RCC 7860 (cell line): ENCODE measurements at places on chromosomes 3 and 15.
A peak's percentile ranks its signal among the peaks of the same experiment; 100 is the strongest.

GRCh38 chr3:31416980-31417379, 115.7 kb upstream of the STT3B start:
- no peak for DNase-seq

DNA sequence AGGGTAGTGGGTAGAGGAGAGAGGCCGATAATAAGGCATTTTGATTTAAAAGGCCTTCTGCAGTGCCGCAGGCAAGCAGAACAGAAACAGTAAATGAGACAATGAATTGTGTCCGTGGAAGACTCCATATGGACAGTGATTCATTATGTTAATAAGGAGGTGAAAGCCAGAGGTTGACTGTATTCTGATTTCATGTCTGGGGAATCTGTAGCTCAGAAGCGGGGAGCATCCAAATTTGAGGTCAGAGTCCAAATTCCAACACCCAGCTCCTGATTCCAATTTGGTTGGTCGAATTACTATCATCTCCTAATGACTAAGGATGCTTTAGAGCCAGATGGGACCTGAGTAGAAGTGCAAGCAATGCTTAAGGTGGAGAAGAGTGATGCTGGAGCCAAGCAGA, 1.0 kb upstream of the TBC1D21 start:
- no peak for DNase-seq

- no peak for DNase-seq
Observed at GRCh38 chr15:83458381-83458780, 11.2 kb downstream of the SH3GL3 start.

DNA sequence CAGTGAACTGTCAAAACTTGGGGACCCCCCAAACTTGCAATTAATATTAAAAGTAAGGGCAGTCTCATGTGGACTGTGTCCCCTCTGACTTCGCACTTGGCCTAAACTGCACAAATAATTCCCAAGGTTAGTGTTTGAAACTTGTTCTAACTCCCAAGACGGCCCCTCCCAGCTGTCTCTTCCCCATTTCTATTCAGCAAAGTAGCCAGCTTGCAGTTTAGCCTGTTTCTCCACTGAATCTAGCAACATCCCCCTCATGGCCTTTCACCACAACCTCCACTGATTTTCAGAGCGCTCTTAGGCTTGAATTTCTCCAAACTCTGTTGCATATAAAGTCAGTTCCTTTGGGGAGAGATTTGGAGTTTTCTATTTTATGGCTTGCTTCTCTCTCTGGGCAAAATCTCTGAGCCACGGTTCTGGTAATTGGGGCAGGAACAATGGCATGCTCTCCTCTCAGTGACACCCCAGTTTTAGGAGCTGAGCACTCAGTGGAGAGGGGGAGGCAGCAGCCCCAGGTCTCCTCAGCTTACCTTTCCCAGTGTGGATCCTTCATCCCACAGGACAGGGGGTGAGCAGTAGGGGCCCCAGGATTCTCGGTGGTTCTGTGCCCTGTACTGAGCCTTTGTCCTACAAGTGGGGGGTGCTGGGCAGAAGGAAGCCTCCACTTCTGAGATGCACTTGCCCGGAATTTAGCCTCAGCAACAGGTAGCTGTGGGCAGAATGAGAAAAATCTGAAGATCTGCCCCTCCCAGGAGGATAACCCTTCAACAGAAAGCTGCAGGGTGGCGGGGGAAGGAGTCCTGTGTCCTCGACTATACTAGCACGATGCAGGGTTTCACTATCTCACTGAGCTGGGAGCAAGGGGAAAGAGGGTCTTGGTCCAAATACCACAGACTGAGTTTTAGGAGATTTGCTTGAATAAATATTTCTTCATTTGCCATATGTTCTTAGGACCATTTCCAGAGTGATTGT, 39.3 kb upstream of the GATA2 start:
- DNase-seq = no peak

GRCh38 chr3:47318916-47319315, 36.2 kb downstream of the KLHL18 start:
- no peak for DNase-seq

DNA sequence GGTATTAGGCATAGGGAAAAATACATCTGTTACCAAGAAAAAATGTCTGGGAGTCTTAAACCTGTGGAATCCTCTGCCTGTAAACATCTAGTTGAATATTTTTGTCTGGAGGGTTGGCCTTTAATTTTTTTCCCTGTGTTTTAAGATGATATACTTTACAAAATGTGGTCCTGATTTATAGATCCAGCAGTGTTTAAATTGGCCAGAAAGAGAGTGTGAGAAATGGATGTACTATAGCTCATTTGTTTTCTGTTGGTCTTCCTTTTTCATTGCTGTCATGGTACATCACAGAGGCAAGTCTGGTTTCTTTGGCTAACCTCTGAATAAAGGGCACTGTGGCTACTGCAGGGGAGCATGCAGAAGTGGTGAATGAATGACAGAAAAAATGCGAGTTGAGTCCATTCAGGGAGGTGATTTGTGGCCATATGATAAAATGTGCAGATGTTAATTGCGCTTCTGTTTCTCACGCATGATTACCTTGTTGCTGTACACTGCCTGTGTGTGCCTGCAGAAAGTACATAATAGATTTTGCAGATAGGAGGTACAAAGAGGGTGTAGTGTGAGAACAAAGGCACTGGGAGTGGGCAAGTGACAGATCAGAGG, 150.0 kb downstream of the NFKBIZ start:
- peak; percentile 69 for DNase-seq

DNA sequence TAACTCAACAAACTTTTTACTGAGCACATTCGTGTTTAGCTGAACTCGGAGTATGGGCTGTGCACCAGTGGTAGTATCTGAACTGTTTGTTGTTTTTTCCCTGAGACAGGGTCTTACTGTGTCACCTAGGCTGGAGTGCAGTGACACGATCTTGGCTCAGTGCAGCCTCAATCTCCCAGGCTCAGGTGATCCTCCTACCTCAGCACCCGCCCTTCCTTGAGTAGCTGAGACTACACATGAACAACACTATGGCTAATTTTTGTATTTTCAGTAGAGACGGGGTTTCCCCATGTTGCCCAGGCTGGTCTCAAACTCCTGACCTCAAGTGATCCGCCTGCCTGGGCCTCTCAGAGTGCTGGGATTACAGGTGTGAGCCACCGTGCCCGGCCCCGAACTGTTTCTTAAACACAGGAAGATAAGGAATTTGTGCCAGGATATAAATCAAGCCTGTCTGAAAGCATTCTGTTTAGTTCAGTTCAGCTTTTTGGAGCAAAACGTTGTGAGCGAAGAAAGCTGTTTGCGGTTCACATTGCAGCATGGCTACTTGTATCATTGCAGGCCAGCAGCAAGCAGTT, 40.4 kb upstream of the SKOR1 start:
- no peak for DNase-seq

DNA sequence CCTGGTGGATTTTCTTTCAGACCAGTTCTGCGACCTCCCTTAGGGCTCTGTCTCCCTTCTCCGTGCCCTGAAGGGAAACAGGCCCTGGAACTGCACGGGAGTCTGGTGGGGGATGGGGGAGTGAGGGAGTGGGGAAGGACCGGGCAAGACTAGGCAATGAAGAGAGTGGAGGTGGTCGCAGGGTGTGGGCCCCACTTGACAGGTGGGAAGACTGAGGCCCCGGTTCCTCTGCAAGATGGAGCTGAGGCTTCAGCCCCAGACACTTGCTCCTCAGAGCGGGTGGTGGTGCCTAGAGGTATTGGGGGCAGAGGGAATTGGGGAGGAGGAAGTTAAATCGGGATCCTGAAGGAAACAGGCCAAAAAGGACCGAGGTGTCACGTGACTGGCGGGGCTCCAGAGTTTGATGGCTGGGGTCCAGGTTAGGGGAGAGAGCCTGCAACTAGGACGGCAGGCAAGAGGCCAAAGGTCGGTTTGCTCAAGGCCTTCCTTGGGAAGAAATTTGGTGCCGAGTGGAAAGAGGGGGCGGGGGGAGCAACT, 597 bp upstream of the CAMK1 start:
- DNase-seq = no peak

GRCh38 chr3:146948186-146948585, 343.0 kb upstream of the PLSCR5 start:
- DNase-seq = no peak
